ENCODE measurements at places on chromosomes 7 and 10.

GRCh38 chr10:30197186-30197585, 137.8 kb upstream of the JCAD start:
- DNase-seq = no peak

GRCh38 chr7:27665531-27665930, 2.8 kb upstream of the HIBADH start:
- DNase-seq = no peak

DNA sequence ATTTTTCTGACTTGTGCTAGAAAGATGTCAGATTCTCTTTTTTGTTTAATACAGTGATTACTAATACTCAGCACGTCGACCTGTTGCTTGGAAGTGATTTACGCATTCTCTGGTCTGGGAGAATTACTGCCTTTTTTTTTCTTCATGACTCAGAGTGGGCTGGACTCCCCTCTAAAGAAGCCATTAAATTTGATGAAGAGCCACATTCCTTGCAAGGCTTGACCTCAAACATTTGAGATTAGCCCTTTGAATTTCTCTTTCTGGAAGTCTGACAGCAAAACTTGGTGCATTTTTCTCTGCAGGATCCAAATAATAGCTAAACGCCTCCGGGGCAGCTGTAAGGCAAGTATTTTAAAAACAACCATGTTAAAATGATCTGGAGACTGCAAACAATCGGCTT, 171.6 kb downstream of the GALNT17 start:
- peak; percentile 14 for DNase-seq

DNA sequence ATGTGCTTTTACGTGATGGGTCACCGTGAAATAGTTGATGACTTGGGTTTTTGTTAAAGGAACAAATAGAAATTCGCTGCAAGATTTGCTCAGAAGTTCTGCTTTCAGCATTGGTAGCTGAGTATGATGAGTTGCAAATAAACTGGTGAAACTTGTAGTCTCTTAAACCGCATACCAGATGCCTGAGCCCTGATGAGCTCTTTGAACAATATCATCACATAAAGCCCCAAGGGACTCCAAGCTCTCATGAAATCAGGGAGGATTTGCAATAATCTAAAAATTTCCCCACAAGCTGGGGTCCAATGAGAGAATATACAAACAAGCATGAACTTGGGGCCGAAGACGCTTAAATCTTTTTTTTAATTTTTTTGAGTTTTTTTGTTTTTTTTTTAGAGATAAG, 312.4 kb downstream of the CALN1 start:
- DNase-seq = no peak

GRCh38 chr10:72796538-72796937, 97.0 kb upstream of the OIT3 start:
- no peak for DNase-seq

GRCh38 chr7:22675917-22676343, 51.1 kb upstream of the IL6 start:
- peak; percentile 22 for DNase-seq

DNA sequence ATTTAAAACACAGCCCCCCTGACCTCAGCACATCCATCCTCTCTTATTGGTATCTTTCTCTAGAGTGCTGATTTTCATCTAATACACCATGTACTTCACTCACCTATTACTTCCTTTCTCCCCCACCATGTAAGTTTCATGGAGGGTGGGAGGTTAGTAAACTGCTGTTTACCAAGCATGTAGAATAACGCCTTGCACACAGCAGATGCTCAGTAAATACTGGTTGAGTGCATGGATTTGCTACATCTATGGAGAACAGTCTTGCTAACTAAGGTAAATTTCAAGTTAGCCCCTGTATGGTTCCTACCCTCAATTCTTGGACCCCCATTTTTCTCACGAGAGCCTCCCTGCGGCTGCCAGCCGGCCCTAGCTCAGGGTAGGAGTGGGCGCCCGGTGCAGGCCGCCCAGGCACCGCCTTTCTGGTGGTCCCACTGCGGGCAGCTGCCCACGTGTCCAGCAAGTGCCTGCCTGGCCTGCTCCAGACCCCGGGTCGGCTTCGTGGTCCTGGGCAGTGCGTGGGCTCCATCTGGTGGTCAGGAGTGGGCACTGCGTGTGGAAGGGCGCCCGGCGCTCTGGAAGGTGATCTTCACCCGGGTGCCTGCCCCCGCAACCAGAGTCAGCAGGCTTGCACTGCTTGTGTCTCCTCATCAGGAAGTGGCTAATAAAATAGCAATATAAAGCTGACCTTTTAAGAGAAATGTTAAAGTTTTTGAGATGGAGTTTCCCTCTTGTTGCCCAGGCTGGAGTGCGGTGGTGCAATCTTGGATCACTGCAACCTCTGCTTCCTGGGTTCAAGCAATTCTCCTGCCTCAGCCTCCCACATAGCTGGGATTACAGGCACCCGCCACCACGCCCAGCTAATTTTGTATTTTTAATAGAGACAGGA, 63.4 kb upstream of the DNAJB6 start:
- peak; percentile 60 for DNase-seq
